T-helper 17 cell (primary cell): ENCODE measurements at places on chromosomes 11 and 22.

DNA sequence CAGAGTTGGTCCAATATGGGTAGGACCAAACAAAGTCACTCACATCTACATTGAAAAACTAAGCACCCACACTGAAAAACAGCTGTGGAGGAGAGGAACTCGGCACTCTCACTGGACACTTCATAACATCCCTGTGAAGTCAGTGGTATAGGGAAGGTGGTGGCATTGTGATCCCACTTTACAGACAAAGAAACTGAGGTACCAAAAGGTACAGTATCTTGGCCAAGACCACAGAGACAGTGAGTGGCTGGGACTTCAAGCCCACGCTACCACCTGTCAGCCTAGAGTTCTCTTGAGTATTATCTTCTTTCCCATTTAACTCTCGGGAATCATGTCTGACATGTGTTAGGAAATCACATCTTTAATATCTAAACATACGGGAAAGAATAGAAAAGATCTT is 61.9 kb downstream of the SYN3 start:
- no peak for DNase-seq

DNA sequence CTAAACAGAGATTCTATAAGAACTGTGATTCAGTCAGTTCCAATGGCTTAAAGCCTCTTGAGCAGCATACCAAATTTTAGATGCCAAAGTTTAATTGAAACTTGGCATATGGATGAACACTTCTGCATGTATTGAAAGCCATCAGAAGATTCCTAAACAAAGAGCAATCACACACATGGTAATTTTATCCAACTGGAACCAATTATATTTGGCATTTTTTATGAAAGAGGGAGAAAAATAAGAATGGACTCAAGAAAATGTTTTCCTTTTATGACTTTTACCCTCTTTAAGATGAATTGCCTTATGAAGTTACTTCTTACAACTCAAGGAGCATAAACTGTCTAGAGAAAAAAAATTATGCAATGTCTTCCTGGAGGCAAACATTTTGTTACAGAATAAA is 7.4 kb downstream of the TRPC6 start:
- no peak for DNase-seq

DNA sequence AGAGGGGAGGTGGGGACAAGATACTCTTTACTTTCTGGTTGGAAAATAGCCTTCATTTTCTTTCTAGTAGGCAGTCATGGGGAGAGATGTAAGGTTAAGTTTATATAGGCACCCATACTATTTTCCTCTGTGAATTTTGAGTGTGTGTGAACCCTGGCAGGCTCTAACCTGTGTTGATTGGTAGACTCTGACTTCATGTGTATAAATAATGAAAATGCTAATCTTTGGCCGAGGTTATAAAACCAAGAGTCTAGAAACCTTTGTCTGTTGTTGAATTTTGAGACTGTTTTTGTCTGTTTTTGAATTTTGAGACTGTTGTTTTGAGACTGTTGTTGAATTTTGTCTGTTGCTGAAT is 14.0 kb downstream of the TRIM44 start:
- DNase-seq: no peak

GRCh38 chr11:61815790-61816735 is 740 bp downstream of the FADS1 start:
- DNase-seq: peak; percentile 33

DNA sequence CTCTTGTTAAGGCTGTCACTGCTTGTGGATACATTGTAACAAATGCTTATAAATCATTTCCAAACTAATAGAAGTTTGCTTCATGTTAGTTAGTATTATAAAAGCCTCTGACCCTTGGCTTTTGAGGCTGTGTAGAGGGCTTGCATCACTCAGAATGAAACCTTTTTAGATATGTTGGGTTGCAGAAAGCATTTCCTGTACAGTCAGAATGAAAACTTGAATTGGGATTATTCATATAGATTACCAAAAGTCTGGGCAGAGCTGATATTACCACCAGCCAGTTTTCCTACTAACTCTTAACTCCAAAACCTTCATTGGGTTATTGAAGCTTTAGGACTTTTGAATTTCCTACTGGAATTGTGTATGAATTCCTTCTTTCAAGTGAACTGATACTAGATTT is 12.0 kb downstream of the KMT2A start:
- DNase-seq: no peak

DNA sequence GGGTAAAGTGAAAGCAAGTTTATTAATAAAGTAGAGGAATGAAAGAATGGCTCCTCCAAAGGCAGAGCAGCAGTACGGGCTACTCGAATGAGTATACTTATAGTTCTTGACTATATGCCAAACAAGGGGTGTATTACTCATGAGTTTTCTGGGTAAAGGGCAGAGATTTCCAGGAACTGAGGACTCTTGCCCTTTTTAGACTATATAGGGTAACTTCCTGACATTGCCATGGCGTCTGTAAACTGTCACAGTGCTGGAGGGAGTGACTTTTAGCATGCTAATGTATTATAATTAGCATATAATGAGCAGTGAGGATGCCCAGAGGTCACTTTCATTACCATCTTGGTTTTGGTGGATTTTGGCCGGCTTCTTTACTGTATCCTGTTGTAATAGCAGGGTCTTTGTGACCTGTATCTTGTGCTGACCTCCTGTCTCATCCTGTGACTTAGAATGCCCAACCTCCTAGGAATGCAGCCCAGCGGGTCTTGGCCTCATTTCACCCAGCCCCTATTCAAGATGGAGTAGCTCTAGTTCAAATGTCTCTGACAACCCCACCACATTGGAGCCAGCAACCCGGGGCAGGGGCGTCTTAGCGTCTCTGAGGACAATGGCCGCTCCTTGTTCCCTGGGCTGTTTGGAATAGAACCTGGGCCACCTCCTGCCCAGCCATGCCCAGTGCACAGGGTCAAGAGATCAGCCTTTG is 34.9 kb upstream of the CD82 start:
- no peak for DNase-seq

GRCh38 chr11:16179676-16180075 is 176.7 kb downstream of the SOX6 start:
- no peak for DNase-seq

DNA sequence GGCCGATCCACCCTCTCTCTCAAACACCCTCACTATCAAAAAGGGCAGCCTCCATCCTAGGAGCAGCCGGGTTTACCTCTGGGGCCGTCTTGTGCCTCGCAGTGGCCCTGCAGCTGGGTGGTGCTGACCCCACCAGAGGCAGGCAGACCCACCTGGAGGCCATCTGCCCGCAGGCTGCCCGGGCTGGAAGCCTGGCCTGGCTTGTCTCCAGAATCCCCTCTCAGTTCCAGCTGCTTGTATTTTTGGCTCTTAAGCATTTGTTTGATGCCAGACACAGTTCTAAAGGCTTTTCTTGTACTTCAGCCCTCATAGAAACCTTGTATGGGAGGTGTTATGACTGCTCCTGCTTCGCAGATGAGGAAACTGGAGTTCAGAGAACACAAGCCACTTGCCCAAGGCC is 4.2 kb upstream of the NFAM1 start:
- no peak for DNase-seq

GRCh38 chr11:76627606-76628005 is 42.9 kb downstream of the LRRC32 start:
- DNase-seq: no peak

DNA sequence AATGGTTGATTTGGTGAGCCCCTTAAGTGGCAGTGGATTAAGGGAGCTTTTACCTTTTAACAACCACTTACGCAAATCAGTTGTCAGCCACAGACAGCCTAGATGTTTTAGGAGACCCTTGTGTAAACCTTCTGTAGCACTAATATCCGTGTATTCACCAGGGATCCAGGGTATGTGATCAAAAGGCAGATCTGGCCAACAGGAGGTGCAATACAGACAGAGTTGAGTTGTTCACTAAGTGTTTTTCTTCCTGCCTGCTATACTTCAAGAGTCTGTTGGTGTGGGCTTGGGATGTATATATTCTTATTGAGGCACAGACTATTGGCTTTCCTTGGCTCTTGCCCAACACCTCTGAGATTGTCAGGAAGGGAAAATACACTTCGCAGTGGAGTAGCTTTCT is 175.1 kb downstream of the FAT3 start:
- DNase-seq: no peak

- no peak for DNase-seq
Measured at GRCh38 chr22:19855504-19856409, 1.1 kb upstream of the GNB1L start.

- DNase-seq: no peak
Measured at GRCh38 chr11:115941481-115941993, 437.3 kb upstream of the CADM1 start.

GRCh38 chr11:134417871-134418840 is 6.1 kb upstream of the B3GAT1 start:
- no peak for DNase-seq

GRCh38 chr11:1998290-1998689 is 648 bp upstream of the H19 start:
- no peak for DNase-seq

GRCh38 chr11:67408437-67409200 is 4.7 kb downstream of the TBC1D10C start:
- no peak for DNase-seq

DNA sequence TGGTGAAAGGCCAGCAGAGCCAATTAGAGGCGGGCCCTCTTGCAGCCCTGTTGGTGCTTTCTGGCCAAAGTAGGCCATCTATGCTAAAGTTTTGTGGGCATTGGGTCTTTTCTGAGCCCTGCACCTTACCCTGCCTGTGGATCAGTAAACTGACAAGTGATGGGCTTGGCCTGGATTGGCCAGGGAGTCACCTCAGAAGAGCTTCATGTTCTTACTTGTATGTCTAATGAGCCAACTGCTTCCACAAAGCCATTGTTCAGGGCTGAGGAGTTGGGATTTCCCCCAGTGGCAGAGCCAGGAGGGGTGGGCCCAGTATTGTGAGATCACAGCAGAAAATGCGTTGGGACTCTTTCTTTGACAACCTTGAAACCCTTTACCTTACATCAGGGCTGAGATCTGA is 90.4 kb downstream of the CWC15 start:
- DNase-seq: no peak

DNA sequence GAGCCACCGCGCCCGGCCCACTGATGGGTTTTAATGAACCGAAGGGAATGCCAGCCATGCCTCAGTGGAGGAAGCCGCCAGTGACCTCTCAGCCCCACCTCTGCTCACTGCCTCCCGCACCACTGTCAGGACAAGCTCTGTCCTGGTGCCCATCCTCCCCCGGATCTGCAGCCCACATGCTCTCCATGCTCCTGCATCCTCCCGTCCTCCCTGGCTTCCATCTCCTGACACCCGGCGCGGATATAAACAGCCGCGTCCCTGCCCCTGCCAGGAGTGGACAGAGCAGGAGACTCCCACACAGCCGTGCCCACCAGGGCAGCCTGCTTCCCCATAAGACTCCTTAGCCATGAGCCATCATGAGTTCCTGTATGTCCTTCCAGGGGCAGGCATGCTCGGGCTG is 26.9 kb downstream of the MACROD1 start:
- no peak for DNase-seq

GRCh38 chr22:29727131-29727523 is 7.3 kb downstream of the CABP7 start:
- DNase-seq: no peak

GRCh38 chr22:20857838-20858614 is 585 bp downstream of the PI4KA start:
- DNase-seq: peak; percentile 73

- no peak for DNase-seq
Measured at GRCh38 chr11:61950035-61950547, at the start of gene BEST1. BEST1 (plus strand) TSS chr11:61950351; CDS start chr11:61951807, 1,456 bp downstream.

DNA sequence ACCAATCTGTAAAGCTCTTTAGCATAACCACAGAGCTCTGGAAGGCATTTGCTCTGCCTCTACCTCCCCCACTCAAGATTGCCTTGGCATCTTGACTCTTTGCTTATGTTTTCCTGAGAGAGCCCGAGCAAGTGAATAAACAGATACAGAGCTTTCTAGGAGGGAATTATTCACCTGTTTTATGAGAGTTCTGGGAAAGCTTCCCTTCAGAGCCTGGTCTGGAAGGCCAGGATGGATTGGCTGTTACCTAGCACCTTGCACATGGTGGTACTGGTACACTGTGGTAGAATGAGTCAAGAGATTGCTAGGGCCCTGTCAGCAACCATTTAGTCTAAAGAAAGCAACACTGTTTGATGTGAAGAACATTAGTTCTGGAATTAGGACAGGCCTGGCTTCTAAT is 52.3 kb downstream of the CABIN1 start:
- DNase-seq: no peak

GRCh38 chr22:35633520-35633919 is 14.7 kb upstream of the APOL6 start:
- no peak for DNase-seq

DNA sequence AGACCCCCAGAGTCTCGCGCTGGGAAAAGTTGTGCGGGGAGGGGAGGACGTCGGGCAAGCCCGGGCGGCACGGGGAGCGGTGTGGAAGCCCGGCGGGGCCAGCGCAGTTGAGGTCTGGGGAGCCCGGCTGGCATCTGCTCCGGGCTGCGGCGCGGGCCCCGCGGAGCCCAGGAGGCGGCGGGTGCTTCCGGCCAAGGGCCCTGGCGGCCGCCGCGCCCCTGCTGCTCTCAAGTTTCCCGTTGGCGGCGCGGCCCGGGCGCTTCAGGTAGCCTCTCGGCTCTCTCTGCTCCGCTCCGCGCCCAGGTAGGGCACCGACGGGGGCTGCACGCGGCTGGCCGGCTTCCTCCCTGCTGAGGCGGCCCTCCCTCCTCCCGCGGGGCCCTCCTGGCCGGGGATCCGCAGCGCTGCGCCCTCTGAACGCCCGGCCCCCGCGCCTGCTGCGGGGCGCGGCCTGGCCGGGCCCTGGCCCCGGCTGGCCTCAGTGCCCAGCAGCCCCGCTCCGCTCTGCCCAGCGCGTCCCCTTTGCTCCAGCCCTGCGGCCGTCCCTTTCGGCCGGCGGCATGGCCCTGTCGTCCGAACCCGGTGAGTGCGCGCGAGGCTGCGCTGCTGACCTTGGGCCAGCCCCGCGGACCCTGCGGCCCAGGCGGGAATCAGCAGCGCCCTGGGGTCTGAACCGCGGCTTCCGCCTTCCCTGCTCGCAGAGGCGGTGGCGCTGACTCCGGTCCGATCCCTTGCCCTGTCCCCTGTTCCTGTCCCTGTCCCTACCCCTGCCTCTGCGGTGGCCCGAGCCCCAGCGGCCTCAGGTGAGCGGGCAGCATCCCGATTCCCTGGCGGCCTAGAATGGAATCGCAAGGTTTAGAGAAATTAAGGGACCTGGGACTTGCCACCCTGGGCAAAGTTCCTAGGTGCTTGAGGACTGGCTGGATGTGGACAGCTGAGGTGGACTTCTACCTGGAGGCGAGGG is 4.3 kb upstream of the AMPD3 start:
- peak; percentile 37 for DNase-seq

DNA sequence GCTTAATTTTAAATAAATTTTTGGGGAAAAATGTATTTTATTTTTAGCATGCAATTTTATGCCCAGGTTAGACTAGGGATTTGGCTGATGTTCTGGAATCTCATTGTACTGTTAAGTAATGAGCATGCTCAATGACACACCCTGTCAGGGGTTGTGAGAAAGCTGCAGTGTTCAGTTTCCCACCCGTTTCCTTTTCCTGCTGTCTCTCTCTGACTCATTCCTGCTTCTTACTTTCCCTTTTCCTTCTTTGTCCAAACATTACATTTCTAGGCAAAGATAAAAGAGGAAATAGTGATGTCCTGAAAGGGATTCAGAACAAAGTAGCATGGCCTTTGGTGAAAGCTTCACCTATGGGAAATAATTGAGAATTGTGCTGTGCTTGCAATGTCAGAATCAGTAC is 22.7 kb downstream of the OOSP3 start:
- DNase-seq: no peak

- DNase-seq: no peak
Measured at GRCh38 chr11:12356944-12357655, 20.3 kb upstream of the PARVA start.

GRCh38 chr11:44693654-44694119 is 33.1 kb upstream of the TSPAN18 start:
- DNase-seq: no peak
